ENCODE measurements at places on chromosomes 16 and 17.

GRCh38 chr16:25011891-25012514 is 3.2 kb downstream of the ARHGAP17 start:
- DNase-seq: no peak

DNA sequence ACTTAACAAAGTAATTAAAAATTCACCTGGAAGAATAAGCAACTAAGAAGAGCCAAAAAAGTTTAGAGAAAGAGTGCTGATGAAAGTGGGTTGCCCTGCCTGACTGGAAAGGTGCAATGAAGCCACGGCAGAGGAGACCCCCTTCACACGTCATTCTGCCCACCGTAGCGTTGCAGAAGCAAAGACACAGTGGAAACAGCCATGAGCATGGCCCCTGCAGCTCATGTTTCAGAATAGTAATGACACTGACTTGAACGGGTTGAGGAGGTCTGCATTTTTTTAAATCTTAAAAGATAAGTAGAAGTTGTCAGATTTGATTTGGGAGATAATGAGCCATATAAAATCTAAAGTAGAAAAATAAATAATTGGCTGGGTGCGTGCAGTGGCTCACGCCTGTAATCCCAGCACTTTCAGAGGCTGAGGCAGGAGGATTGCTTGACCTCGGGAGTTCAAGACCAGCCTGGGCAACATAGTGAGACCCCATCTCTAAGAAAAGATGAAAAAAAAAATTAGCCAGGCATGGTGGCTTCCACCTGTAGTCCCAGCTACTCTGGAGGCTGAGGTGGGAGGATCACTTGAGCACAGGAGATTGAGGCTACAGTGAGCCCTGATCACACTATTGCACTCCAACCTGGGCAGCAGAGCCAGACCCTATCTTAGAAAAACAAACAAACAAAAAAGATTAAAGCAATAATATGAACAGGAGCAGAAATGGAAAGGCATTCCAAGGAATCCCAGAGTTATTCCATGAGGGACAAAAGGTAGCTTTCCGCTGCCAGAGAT is 184.6 kb downstream of the LGALS9B start:
- no peak for DNase-seq

DNA sequence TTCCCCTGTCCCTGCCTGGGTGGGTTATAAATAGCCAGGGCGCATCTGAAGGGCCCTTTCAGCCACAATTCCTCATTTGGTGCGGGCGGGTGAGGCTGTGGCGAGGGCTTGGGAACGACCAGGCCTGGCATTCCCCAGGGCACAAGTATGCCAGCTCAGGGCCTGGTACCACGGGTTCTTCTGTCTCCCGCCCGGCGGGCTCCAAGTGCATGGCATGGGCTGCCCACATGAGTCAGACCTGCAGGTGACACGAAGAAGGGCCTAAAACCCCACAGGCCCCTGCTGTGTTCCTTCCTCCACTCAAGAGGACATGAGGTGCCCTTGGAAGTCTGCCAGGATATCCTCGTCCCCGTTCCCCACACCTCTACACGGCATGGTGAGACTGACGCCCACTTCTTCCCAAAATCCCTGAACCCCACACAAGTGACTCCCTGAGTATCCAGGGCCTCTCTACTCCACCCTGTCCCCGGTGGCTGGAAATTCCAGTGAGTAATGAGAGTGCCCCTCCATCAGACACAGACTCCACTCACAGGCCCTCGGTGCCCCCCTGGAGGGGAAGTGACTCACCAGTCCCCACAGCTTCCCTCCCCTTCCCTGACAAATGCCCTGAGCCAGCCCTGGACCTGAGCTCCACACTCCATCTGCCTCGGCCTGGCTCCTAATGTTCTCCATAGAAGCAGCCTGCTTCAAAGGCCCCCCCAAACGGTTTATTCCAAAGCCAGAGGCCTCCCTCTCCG is 68.8 kb downstream of the ABR start:
- no peak for DNase-seq

DNA sequence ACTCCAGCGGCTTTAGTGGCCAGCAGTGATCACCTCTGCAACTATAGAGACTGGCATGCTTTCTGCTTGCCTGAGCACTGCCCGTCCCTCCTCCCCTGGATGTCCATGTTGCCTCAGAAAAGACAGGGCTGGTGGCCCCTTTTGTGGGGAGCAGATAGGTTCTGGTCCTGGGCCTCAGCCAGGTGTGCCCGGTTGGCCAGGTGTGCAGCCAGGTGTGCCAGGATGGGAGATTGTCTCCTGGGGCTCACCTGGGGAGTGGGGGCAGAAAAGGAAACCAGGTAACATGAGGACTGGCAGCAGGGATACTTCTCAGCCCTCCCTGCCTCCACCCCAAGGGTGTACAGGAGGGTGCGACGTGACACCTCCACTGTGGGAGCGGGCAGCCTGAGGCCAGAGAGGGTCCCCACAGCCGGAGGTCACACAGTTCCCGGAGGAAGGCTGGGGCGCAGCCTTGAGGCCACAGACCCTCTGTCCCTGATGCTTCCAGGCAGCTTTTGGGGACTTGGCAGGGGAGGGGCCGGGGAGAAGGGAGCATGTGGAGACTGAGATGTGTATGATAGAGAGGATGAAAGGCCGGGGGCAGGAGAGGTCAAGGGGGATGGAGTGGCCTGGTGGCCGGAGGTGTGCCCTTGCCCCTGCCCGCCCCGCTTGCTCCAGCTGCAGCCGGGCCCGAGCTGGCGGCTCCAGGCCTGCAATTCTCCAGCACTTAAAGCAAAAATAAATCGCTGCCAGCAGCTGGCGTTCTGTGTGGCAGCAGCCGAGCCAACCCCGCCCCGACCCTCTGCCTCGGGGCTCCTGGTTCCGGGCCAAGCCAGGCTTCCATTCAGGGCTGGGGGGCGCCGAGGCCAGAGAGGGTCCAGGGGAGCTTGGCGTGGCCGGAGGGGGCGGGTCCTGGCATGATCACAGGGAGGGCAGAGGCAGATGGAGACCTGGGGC is 6.7 kb downstream of the KCNJ12 start:
- DNase-seq: no peak

- DNase-seq: no peak
Observed at GRCh38 chr17:80955078-80955477, 36.6 kb upstream of the CHMP6 start.

- no peak for DNase-seq
Observed at GRCh38 chr17:42210046-42210445, 15.8 kb upstream of the GHDC start.

DNA sequence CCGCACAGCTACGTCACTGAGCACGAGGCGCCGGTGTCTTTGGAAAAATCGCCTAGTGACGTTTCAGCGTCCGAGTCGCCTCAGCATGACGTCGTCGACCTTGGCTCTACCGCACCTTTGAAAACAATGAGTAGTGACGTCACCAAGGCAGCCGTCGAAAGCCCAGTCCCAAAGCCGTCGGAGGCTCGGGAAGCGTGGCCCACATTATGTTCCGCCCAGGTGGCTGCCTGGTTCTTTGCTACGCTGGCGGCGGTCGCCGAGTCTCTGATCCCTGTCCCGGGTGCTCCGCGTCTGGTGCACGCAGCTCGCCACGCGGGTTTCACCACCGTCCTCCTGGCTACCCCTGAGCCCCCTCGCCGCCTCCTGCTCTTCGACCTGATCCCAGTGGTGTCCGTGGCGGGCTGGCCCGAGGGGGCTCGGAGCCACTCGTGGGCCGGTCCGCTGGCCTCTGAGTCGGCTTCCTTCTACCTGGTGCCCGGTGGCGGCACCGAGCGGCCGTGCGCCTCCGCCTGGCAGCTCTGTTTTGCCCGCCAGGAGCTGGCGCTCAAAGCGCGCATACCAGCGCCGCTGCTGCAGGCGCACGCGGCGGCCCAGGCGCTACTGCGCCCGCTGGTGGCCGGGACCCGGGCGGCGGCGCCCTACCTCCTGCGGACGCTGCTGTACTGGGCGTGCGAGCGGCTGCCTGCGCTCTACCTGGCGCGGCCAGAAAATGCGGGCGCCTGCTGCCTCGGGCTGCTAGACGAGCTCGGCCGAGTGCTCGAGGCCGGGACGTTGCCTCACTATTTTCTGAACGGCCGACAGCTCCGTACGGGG is 1.5 kb downstream of the TMEM102 start:
- DNase-seq: peak; percentile 27

- DNase-seq: no peak
Observed at GRCh38 chr16:75304521-75305363, 53.3 kb upstream of the BCAR1 start.

DNA sequence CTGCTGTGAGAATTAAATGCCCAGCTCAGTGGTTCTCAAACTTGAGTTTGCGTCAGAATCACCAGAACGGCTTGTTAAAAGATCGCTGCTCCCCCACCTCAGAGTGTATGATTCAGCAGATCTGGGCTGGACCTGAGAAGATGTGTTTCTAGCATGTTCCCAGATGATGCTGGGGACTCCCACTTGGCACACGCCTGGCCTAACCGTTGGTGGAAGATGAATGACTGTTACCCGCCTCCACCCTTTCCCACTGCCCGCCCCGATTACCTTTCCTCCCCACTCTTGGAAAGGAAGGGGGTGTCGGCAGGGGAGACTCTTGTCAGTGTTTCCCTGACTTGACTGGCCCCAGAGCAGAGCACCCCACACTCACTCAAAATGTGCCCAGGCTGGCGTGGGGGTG is 29.3 kb upstream of the ABCC3 start:
- no peak for DNase-seq

DNA sequence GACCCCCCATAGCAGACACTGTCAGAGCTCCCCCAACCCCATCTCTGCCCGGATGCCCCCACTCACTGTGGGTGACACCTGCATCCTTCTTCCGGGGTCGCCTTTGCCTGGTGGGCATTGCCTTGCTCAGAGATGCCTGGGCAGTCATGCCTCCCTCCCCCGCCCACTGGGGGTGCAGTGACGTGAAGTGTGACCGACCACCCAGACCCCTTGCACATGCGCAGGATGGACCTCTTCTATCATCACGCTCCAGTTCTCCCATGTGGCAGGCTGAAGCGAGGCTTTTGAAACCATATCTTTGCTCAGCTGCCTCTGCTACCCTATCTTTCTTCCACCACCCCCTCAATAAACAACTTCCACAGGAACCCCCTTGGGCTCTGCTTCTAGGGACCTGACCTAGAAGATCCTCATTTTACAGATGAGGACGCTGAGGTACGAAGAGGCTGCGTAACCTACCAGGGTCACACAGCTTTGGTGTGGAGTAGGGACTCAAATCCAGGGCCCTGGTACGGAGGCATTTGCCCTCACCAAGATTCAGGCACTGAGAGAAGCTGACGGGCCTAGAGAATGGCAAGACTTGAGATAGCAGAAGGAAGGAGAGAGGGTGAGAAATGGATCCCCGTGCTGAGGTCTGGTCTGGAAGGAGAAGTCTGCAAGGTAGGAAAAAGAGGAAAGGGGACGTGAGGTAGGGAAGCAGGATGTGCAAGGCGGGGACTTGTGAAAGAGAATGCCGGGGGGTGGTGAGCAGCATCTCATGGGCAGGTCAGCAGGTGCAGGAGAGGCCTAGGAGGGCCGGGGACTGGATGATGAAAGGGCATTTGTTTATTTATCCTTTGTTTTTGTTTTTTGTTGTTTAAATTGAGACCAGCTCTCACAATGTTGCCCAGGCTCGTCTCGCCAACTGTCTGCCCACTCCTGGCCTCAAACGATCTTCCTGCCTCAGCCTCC is 14.4 kb downstream of the NLRC5 start:
- DNase-seq: no peak

DNA sequence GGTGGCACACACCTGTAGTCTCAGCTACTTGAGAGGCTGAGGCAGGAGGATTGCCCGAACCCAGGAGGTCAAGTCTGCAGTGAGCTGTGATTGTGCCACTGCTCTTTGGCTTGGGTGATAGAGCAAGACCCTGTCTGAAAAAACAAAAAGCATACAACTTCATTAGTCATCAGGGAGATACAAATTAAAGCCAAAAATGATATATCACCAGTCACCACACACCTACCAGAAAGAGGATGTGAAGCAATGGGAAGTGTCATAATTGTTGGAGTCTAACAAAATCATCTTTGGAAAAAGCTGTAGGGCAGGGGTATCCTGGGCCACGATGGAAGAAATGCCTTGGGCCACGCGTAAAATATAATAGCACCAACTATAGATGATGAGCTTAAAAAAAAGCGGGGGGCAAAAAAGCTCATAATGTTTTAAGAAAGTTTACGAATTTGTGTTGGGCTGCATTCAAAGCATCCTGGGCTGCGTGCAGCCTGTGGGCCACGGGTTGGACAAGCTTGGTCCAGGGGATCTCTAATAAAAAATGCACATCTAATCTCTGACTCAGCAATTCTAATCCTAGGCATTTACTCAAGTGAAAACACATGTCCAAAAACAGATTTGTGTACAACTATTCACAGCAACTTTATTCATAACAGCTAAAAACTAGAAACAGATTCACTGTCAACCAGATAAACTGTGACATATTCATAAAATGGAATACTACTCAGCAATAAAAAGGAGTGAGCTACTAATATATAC is 65.9 kb downstream of the HIC1 start:
- no peak for DNase-seq

GRCh38 chr16:66741169-66741900 is 10.1 kb downstream of the DYNC1LI2 start:
- no peak for DNase-seq

- no peak for DNase-seq
Observed at GRCh38 chr16:47055136-47055885, 81.8 kb upstream of the DNAJA2 start.

DNA sequence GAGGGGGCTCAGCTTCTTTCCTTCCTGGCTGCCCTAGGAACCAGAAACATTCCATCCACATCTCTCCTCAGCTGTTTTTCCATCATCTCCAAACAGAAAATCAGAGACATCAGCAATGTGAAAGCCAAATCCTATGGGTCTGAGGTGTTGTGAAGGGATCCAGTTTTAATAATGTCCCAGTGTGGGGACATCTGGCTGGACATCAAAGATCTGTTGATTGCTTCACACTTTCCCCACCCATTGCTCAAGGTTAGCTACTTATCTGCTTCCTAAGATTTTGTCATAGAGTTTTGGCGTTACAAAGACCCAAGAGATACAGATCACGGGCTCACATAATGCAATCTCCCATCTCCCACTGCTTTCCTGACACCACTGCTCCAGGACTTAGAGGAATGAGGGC is 47.8 kb upstream of the AXIN2 start:
- DNase-seq: no peak

DNA sequence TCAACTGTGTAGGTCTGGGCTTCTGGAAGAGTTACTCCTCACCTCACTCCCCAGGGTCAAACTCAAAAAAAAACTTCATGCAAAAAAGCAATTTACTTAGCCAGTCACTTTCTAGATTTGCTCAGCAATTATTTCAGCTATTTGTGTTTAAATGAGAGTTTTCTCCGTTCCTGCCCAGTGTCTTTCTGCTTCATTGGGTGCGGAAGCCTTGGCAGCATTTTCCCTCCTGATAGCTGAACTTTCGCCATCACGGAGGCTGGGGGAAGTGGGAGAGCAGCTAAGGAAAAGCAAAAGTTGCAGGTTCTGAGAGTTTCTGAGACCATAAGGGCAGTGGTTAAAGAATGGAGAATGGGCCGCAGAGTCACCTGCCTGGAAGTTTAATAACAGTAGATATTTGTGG is 287.1 kb upstream of the DYNLRB2 start:
- no peak for DNase-seq

DNA sequence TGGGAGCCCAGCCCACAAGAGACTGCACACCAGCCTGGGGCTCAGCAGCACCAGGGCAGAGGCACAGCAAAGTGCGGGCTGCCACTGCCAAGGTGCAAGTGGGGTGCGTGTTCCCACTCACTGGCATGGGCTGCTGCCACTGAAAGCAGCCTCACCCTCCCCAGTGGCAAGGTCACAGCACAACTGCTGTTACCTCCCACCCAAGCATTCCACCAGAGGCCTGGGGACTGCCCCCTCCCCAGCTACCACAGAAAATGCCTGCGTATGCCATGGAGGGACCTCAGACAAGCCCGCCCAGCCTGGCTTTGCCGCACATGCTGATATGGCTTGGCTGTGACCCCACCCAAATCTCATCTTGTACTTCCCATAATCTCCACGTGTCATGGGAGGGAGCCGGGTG is 33.1 kb downstream of the MEAK7 start:
- no peak for DNase-seq

- DNase-seq: no peak
Observed at GRCh38 chr17:9521062-9521461, 54.6 kb downstream of the STX8 start.
